Fibroblast of skin of left biceps (primary cell): ENCODE measurements at places on chromosomes 6 and 20.

GRCh38 chr6:146741609-146742008 is 142.8 kb downstream of the ADGB start:
- no peak for DNase-seq

DNA sequence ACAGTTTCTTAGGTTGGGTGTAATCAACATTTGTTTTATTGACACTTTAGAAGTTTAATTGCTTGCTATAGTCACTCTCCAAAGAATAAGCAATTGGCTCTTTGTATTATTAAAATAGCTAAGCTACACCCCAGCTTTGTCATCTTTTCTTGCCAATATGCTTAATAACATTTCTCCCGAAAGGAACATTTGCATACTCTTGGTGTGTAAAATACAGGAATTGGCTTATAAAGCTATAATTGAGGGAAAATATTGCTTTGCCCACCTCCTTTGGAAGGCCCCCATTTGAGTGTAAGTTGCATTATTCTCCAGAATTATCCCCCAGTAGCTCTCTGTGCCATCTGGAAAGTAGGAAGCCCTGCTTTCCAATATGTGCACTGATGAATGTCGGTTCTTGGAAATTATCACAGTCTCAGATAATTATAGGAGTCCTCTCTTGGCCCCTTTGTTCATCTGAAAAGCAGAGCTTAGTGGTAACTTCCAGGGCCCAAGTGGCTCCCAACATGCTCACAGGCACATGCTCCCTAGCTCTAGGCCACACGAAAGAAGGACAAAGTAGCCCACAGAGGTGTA is 92.4 kb upstream of the B3GAT2 start:
- no peak for DNase-seq

DNA sequence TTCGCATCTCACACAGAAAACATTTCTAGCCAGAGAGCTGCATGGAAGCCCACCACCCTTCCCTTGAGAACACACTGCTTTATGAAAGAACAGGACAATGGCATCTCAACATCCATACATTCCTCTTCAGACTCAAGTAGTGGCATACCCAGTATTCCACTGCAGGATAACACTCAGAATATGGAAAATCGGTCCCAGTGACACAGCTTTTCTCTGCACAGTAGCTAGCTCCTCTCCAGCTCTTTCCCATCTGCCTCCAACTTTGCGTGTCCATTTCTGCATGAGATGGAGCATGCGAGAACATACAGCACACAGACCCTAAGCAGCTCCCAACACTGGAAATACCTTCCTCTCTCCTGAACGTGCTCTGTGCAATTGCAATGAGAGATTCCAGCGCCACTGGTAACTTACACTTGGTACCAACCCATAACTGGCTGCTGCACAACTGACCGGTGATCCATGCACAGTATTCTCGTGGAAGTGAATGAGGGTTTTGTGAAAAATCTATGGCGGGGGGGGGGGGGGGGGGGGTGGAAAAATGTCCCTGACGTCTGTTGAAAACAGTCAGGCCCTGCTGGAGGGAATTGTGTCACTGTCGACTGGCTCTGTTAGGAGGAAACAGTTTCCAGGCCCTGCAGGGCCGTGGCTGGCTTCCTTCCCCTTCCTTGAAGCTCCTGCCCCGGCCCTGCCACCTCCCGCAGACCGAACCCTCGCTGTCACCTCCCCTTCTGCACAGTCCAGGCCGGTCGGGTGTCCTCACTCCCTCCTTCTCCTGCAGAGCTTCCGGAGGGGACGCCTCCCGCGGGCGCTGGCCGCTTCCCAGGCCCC is 265.9 kb upstream of the QKI start:
- no peak for DNase-seq

DNA sequence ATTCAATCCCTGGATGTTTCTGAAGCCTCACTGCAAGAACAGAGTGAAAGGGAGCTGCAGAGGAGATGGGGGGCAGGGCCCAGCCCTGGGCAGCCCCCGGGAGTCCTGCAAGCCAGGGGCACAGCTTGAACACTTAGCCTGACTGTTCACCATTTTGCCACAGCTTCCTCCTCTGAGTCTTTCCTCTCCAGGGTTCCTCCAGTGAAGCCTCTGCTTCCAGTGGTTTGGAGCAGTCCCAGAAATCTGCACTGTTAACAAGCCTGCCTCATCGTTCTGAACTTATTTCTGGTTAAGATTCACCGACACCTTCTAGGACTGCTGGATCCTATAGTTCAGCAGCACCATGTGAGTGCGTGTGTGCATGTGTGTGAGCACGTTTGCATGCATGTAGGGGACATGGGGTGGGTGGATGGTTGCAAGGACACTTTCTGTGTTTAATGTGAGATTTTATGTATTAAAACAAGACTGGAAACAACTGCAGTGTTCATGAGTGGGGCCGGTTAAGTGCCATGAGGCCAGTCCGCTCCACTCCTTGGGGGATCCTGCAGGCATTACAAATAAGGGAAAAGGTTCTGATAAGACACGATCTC is 24.6 kb downstream of the CEBPB start:
- DNase-seq = no peak

DNA sequence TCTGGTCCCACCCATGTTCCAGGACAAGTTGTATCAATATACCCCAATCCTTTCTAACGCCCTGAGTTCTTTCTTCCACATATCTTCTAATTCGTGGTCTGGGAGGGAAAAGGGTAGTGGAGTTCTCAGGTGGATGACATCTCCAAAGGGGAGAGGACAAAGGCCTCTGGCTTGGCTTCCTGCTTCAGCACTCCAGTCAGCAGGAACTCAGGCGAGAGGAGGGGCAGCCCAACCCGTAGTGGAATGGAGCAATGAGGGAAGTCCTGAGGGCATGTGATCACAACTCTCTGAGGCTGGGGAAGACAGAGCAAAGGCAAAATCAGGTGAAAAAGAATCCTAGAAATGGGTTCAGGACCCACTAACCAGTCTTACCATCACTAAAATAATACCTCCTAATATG is 9.6 kb upstream of the NRM start:
- no peak for DNase-seq

- no peak for DNase-seq
Observed at GRCh38 chr6:20559924-20560551, 25.8 kb downstream of the CDKAL1 start.

DNA sequence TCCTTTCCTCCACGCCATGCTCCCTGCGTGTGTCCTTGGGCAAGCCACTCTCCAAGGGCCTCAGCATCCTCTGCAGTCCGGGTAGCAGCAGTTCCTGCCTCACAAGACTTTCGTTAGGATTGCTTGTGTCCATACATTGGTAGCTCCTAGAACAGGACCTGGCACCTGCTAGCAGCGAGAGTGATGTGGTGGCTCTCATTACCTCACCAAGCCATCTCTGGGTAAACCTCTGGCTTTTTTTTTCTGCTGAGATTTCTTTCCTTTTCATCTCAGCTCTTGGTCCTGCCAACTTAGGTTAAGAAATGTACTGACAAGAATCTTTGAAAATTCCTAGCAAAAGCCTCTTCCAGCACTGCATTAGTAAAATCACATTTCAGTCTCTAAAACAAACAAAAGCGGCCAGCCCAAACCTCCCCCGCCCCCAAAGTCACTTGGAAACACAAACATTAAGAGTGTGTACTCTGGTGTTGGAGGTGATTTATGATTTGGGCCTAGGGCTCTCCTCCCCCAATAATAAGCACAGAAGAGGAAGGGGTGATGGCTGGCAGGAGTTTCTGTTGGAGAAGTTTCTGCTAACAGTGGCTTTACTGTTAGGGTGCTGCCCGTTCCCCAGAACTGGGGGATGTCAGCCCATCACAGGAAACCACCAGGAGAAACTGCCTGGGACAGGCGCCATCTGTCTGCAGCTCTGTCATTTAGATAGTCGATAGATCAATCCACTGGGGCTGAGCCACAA is 199.2 kb downstream of the CD83 start:
- DNase-seq = no peak

DNA sequence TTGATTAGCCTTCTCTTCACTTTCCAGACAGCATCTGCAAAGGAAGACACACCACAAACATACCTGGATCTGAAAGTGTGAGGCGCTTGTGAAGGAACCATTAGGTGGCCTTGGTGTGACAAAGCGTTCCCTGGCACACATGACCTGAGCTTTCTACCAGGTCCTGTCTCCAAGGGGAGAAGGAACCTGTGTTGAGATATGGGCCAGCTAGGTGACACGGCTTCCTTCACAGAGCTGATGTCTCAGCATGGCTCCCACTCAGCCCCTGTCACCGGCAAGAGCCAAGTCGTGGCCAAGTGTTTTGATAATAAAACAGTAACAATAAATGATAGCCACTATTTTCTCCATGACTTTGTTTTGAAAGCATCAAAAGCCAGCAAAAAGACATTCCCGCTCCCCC is 20.3 kb upstream of the TAGAP start:
- no peak for DNase-seq

DNA sequence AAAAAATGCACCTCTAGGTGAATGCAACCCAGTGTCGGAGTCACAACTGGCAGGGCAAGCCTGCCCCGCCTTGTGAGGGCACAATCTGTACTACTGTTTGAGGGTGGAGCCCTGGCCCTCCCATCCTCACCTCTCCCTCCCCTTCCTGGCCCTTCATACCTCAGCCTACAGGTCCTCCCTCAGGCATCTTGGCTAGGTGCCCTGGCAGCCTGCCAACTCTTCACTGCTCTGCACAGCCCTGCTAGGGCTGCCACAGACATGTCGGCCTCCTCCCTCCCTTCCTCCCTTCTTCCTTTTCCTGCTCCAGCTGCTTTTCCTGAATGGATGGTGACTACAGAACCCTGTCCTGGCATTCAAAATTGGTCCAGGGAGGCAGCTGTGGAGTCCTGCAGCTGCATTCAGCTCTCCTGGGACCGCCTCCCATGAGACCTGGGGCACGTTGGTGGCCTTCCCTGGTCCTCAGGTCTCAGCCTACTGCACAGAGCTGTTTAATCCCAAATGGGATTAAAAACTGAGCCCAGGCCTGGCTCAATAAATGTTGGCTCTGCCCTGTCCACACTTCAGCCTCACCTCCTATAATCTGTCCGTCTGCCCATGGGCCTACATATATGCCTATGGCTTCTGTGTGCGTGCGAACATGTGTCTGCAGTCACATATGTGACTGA is 52.7 kb downstream of the CDH22 start:
- no peak for DNase-seq

DNA sequence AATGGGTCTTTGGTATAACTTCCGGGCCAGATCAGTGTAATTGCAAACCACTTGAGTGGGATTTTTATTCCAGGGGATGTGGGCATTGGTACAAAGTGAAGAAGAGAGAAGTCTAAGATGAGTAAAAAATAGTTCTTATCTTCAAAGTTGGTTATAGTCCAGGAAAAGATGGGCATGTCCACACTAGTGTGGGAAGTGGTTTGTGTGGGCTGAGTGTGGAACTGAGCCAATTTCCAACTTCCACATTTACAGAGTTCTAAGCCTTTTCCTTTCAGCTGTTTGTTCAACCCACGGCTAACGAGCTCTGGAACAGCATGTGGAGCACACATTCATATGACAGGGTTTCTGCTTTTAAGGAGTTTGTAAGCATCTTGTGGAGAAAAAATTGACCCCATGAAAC is 72.3 kb upstream of the IFNGR1 start:
- no peak for DNase-seq

- no peak for DNase-seq
Observed at GRCh38 chr6:133568970-133569889, 319.7 kb upstream of the TCF21 start.

DNA sequence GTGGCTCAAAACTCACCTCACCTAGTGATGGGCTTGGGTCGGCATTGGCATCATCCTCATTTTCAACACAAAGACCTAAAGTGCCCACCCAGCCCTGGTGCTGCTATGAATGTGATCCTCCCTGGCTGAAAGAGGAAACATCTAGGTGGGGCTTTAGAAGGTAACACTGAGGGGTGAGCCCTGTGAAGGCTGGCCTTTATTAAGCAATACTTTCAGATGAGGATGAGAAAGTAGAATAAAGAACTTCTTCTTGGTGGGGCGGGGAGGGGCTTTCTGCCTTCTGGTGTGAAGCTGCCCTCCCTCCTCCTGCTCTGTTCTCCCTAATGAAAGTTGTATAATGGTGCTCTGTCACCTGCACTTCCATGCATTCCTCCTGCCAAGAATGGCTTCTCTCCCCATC is 133.0 kb upstream of the TRAF3IP2 start:
- no peak for DNase-seq

GRCh38 chr20:51899674-51900073 is 97.4 kb upstream of the SALL4 start:
- DNase-seq = no peak

DNA sequence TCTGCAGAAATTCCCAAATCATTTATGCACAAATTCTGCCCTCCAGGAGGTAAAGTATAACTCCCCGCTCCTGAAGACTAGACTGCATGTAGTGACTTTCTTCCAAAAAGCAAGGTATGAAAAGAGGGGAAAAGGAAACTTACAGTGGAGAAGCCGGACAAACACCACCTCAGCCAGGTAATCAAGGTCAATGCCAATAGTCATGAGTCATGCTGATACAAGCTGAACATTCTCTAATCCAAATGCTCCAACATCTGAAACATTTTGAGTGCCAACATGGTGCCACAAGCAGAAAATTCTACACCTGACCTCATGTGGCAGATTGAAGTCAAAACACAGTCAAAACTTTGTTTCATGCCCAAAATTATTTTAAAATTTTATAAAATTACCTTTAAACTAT is 165.6 kb downstream of the FOXA2 start:
- DNase-seq = no peak

DNA sequence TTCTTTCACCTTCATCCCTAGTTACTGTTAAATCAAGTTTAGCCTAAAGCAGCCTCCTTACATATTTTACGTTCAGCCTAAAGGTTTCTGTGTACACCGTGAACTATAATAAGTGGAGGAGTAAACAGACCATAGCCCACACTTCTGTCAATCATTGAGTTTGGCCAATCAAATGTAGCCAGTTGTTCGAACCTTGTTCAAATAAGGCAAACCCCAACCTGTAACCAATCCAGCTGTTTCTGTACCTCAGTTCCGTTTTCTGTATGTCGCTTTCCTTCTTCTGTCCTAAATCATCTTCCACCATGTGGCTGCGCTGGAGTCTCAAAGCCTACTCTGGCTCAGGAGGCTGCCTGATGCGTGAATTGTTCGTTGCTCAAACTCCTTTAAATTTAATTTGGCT is 1.8 kb upstream of the FBXO30 start:
- DNase-seq = no peak

- DNase-seq = no peak
Observed at GRCh38 chr6:45417436-45417835, 39.7 kb upstream of the SUPT3H start.

- no peak for DNase-seq
Observed at GRCh38 chr20:47751449-47751848, 33.8 kb downstream of the SULF2 start.

DNA sequence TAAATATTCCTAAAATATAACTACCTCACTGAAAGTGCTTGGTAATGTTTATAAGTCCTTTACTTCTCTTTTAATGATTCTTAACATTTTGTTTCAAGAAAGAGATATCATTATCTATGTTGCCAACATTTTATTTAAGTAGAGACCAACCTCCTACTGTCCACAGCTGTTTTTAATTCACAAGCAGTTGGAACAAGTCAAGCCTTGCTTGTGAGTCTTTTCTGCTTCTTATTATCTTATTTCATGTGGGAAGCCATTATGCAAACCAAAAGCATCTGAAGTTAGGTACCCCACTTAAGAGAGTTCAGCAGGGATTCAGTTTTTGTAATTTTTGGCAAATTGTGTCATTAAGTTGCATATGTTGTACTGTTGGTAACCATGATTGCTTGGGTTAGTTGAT is 1714.5 kb downstream of the GRIK2 start:
- no peak for DNase-seq
